ENCODE measurements at places on chromosomes 1 and 21.

GRCh38 chr1:163824006-163824405 lies 502.3 kb downstream of the NUF2 start:
- DNase-seq: peak; percentile 47

GRCh38 chr1:175287849-175288248 lies 95.3 kb upstream of the KIAA0040 start:
- no peak for DNase-seq

DNA sequence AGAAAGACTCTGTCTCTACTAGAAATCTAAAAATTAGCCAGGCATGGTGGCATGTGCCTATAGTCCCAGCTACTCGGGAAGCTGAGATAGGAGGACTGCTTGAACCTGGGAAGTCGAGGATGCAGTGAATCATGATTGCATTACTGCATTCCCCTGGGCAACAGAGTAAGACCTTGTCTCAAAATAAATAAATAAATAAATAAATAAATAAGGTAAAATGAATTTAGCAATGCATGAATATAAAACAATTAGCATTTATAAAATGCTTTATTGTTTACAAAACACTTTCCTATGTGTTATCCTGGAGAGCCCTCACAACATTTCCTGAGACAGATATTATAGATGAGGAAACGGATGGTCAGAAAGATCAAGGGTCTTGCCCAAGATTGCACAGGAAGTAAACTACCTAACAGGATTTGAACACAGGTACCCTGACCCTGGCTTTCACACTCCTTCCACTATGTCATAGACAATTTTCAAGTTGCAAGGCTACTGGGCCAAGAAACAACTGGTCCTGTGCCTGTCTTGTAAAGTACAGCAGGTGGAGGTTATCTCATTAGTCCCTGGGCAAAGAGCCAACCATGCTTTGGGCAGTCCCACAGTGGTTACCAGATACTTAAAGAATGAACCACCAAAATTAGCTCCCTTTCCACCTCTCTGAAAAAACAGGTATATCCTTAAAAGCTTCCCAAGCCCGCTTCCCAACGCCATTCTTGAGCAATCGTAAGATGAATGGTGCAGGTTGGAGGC lies 15.4 kb upstream of the VSIG8 start:
- no peak for DNase-seq

DNA sequence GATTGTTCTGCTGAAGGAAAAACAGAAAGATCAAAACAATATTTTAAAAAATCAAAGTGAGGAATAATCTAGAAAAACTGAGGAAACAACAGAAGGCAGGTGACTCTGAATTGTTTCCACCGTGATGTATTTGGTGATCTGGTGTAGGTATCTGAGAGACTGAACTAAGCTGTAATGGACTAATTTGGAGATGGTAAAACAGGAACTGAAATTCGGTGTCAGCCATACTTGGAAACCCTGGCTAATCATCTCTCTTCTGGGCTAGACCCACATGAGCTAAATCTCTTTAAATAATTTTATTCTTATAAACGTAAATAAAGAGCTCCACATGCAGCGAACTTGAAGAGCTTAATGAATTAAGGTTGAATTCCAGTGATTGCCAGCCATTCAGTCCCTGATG lies 1226.1 kb downstream of the NCAM2 start:
- no peak for DNase-seq

DNA sequence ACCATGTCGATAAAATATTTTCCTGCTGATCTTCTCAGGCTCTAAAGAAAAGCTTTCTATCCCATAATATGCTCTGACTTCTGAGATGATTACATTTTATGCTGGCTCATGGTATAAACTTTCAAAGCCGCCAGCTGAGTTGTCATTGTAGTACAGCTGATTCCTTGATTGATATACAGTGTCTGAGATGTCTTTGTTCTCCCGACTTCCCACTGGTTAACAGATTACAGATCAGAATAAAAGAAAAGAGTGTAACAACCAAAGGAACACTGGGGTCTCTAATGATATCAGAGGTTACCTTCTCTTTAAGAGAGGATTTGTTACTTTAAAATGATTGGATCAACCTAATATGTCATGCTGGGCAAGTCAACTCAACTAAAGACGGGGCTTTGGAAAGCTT lies 485.4 kb upstream of the LRRC7 start:
- no peak for DNase-seq

- DNase-seq: no peak
Observed at GRCh38 chr1:35726450-35727433, 8.1 kb upstream of the C1orf216 start.

GRCh38 chr1:20143318-20143717 lies 4.2 kb downstream of the PLA2G2F start:
- DNase-seq: no peak

DNA sequence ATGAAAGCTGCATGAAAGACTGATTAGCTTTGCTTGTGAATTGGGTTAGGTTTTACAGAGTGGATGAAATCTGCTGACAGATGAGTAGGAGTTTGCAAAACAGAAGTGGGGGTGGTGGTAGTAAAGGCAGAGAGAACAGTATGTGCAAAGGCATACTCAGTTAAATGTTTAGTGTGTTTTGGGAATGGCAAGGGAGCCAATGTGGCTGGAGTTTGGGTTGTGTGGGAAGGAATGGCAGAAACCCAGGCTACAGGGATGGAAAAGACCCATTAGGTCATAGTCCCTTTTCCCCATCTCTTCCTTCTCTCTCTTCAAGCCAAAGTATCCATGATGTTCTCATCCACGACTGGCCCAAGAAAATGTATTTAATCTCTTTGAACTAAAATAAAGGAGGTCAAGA lies 362.2 kb upstream of the LYPLAL1 start:
- DNase-seq: no peak

DNA sequence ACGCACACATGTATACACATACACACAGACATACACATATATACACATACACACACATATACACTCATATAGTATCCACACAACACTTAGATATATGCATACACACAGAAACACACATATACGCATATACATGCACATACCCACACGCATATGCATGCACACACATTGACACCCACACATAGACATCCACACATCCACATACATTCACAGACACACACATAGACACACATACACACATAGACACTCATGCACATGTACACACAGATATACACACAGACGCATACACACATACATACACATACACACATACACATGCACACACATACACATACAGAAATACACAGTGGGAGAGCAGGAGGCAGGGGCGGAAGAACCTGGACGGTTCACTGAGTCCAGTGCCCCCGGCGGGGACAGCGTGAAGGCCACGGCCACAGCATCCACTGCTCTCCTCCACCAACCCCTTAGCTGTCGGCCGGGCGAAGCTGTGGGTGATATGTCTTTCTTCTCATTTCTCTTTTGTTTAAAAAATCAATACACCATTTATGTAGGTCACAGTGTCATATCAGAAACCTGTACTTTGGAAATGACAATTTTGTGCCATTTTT lies 2.8 kb upstream of the C1QB start:
- no peak for DNase-seq

GRCh38 chr21:14763695-14764064 lies 217.6 kb upstream of the SAMSN1 start:
- no peak for DNase-seq

All from HS-5 (cell line).